Activated effector memory CD4-positive, alpha-beta T cell treated with Interleukin-2 at 50 U/mL for 16 hours (primary cell): ENCODE measurements at places on chromosomes 5 and 9.

- peak; percentile 24 for DNase-seq
Measured at GRCh38 chr5:95644351-95645042, 2.1 kb upstream of the RFESD start.

GRCh38 chr9:121661328-121661727 is 9.9 kb downstream of the DAB2IP start:
- DNase-seq, result no peak

DNA sequence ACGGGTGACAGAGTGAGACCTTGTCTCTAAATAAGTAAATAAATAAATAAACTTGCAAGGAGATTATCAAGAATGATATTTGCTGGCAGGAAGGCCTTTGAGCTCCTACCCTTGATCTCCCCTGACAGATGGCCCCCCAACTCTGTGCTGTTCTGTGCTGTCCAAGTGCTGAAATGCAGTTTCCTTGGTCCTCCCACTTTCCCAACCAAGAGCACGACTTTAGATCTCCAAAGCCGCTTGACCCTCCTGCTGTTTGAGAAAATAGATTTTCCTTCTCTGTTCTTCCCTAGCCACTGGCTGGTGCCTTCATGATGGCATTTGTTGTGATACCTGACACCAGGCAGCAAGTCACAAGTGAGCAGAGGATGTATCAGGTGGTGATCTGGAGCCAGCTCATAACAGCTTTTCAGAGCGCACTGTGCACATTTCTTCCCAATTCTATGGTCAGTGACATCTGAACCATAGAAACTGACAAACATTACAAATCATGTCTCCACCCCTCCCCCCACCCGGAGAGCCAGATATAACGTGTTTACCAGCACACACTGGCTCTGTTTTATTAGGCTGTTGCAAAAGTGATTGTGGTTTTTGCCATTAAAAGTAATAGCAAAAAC is 80.0 kb upstream of the PUM3 start:
- no peak for DNase-seq

DNA sequence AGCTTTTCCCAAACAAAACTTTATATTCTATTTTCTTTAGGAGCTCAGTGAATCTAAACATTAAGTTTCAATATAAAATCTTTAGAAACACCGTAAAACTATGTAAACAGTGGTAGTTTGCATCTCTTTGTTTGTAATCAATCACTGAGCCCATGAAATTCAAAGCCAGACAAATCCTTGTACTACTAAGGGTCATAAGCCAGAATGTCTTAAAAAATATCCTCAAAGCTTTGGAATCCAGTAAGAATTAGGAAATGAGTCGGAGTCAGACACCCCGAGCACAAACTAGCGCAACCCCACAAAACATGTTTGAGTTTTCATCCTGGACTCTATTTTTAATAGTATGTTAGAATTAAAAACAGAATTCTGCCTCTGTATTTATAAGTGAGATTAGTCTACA is 153.8 kb downstream of the HSPA4 start:
- no peak for DNase-seq

GRCh38 chr5:465591-466403 is 22.8 kb downstream of the EXOC3 start:
- DNase-seq, result no peak

GRCh38 chr9:18982262-18982620 is 50.8 kb downstream of the SAXO1 start:
- DNase-seq, result no peak

- DNase-seq, result no peak
Measured at GRCh38 chr5:51559921-51560658, 176.8 kb downstream of the ISL1 start.

DNA sequence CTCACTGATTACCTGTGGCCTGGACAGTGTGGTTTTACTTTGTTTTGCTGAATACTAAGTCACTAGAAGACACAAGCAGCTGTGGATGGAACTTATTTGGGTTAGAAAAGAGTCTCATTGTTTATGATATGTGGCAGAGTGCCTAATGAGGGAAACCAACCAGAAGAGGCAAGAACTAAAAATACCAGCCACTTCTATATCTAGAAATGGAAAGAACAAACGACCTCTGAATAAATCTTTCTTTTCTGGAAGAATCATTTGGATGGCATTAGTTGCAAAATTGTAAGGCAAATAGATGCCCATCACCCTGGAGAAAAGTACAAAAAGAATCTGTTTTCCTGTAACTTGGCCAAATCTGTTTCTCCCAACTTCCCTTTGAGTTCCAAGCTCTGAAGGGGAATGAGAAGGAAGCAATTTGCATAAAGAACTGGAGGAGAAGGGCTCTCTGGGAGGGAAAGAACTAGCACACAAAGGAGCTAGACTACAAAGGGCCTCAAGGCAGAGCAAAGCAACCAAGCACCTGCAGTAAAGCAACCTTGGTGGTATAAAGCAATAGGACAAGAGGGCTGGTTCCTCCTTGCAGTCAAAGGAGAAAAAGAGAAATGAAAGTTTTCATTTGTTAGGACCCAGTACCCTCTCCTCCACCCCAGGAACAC is 455.4 kb downstream of the CAAP1 start:
- DNase-seq, result no peak
